BJ (cell line): ENCODE measurements at places on chromosomes 6 and 20. TPM values are rescaled to one million over a fixed set of nuclear protein-coding genes. Genes with fewer than 3 reads are reported as not detected.
A peak's percentile ranks its signal among the peaks of the same experiment; 100 is the strongest.

The FERMT1 gene
- polyA plus RNA-seq: 0.53 and 1.1 TPM in 2 replicates

- DNase-seq: no peak
These were observed 3.2 kb upstream of the RWDD1 start for GRCh38 chr6:116568111-116568510.

The MED23 gene
- polyA plus RNA-seq: 16.5 and 28.5 TPM in 2 replicates

- DNase-seq: no peak
These were observed 8.0 kb upstream of the BCAS1 start for GRCh38 chr20:54078296-54078984.

DNA sequence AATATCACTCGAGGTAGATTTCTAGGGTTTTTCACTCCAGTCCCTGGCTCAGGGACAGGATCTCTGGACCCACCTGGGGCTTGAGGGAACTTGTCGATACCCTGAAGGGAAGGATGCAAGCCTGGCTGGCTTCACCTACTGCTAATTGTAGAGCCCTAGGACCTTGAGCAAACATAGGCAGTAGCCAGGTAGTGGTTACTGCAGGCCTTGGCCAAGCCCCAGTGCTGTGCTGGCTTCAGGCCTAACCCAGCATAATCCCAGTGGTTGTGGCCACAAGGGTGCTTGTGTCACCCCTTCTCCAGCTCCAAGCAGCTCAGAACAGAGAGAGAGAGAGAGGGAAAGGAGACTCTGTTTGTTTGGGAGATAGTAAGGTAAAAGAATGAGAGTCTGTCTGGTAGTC lies 5.8 kb upstream of the MCM9 start:
- no peak for DNase-seq

- no peak for DNase-seq
These were observed 88.5 kb downstream of the RPS12 start for GRCh38 chr6:132902901-132903300.

DNA sequence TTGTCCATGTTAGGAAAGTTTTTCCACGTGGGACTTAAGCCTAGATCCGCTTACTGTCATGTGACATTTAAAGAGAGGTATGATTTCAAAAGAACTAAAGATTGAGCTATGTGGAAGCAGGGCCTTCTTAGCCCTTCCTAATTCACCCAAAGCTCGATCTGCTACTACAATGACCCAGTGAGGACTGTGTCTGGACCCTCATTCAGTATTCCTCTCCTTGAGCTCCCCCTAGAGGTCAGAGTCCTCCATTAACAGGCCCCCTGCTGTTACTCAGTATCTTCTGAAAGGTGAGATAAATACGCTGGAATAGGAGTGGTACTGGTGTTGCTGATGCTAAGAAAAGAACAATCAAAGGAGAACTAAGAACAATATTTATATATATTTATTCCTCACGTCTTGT lies 414.0 kb downstream of the GJA1 start:
- DNase-seq: no peak

- DNase-seq: peak; percentile 70
These were observed 45.5 kb downstream of the EIF2S2 start for GRCh38 chr20:34066476-34067090.

The GGTLC1 gene
- polyA plus RNA-seq: not detected in 2 replicates

GRCh38 chr6:75935473-75935793 lies 137.0 kb downstream of the IMPG1 start:
- DNase-seq: no peak

GRCh38 chr6:54716877-54717276 lies 129.7 kb upstream of the FAM83B start:
- DNase-seq: no peak

GRCh38 chr6:22613695-22614094 lies 44.3 kb downstream of the HDGFL1 start:
- DNase-seq: peak; percentile 48

GRCh38 chr6:10421158-10421920 lies 6.5 kb upstream of the TFAP2A start:
- DNase-seq: no peak

The OPN5 gene
- polyA plus RNA-seq: not detected in 2 replicates

The CAGE1 gene
- not detected in 2 replicates for polyA plus RNA-seq

The FOXQ1 gene
- polyA plus RNA-seq: 0.23 and 0.31 TPM in 2 replicates

DNA sequence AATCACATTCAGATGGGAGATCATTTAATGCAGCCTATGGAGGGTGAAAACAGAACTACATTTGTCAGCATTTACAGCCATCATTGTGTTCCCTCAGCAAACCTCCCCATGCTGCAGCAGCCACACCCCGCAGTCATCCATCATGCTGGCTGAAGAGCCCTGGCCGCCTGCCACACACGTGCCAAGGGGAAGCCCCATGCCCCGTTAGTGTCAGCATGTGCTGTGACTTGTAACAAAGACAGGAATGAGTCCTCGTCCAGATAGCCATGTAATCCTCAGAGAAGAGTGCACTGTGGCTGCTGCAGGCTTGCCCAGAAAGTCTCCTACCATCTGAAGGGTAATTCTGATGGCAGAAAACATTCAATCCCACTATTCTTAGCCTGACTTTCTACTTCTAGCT lies 1097.8 kb downstream of the KIF16B start:
- DNase-seq: no peak

DNA sequence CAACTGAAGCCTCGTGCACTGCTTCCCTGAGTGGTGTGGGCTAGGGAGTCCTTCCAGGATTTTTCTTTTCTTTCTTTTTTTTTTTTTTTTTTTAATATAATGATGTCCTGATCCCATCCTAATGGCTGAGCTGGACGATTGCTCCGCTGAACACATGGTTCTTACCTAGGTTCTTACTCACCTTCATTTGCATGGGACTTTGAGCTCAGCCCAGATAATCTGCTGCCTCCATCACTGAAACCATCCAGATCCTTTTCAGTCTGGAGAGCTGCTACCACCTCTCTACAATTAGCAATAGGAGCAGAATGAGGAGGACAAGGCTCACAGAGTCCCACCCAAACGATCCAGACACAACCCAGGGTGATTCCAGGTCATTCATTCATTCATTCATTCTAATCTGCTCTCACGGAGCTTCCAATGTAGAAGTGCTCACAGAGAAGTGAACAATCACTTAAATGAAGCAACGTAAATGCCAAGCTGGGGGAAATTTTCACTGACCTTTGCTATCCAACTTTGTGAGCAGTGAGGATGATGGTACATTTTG lies 246.3 kb upstream of the RREB1 start:
- DNase-seq: no peak

The ZNF165 gene
- polyA plus RNA-seq: 0.10 and 0.38 TPM in 2 replicates

GRCh38 chr20:35523298-35523888 lies 6.1 kb downstream of the C20orf173 start:
- no peak for DNase-seq

The SIRPB1 gene
- 1.1 and 1.9 TPM in 2 replicates for polyA plus RNA-seq

The APOM gene
- 4.2 and 4.8 TPM in 2 replicates for polyA plus RNA-seq
